Activated CD4-positive, alpha-beta T cell treated with anti-CD3 and anti-CD28 coated beads, Interleukin-2, amount 10 ng/mL, durations not matched to agents 24 days and 14 days (primary cell): ENCODE measurements at places on chromosomes 2 and 18.
A peak's percentile ranks its signal among the peaks of the same experiment; 100 is the strongest.

- no peak for DNase-seq
Observed at GRCh38 chr2:85719609-85720240, 25.6 kb downstream of the GNLY start.

GRCh38 chr18:6683112-6683876 lies 46.2 kb upstream of the ARHGAP28 start:
- no peak for DNase-seq

GRCh38 chr2:22442051-22442450 lies 942.9 kb upstream of the KLHL29 start:
- no peak for DNase-seq

- peak; percentile 82 for DNase-seq
Observed at GRCh38 chr2:133886735-133887675, 318.7 kb upstream of the NCKAP5 start.

DNA sequence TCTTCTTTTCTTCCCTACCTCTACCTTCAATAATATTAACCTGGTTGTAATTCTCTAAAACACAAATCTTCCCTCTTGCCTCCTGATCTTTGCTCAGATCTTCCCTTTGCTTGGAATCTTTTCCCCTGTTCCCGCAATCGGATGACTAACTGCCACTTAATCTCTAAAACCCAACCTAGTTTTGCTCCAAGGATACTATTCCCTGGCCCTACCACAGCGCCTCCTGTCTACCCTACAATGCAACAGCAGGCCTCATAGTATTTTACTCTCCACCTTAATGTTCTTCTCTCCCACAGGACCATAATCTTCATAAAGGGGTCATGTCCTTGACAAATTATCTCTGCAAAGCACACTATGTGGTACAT lies 246.8 kb upstream of the TNP1 start:
- no peak for DNase-seq
